ENCODE measurements at places on chromosomes 11 and 22. TPM values are rescaled to one million over a fixed set of nuclear protein-coding genes. Genes with fewer than 3 reads are reported as not detected.

The FAM83F gene
- total RNA-seq = not detected

The MS4A4A gene
- total RNA-seq = not detected

The OR51Q1 gene
- total RNA-seq = not detected

The RIMBP3C gene
- 0.26 TPM for total RNA-seq

The DKK3 gene
- 11.9 TPM for total RNA-seq

The SLC15A3 gene
- total RNA-seq = not detected

The MS4A8 gene
- not detected for total RNA-seq

The DGAT2 gene
- 2.3 TPM for total RNA-seq
